Right atrium auricular region (tissue), 2 donors: ENCODE measurements at places on chromosomes 5 and 9. TPM values are rescaled to one million over a fixed set of nuclear protein-coding genes. Genes with fewer than 3 reads are reported as not detected.

GRCh38 chr9:114271556-114272510 lies 51.1 kb upstream of the ORM1 start:
- no peak for DNase-seq

Gene IRX2
- total RNA-seq = not detected

Gene RFX3
- total RNA-seq = 2.7 TPM

DNA sequence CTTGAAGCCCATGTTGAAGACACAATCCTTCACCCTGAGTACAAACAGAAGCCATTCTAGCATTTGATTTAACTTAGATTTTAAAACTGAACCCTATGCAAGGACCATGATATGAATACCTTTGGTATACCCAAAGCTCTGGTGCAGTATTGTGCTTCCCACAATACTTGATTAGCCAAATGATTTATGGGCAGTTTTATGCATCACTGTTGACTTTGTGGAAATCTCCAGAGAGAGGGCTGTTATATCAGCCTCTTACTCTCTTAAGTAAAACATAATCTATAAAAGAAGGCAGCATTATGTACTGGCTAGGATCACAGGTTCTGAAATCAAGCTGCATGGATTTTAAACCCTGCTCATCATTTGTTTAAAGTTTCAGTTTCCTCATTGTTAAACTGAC lies 762.8 kb downstream of the EFNA5 start:
- no peak for DNase-seq

DNA sequence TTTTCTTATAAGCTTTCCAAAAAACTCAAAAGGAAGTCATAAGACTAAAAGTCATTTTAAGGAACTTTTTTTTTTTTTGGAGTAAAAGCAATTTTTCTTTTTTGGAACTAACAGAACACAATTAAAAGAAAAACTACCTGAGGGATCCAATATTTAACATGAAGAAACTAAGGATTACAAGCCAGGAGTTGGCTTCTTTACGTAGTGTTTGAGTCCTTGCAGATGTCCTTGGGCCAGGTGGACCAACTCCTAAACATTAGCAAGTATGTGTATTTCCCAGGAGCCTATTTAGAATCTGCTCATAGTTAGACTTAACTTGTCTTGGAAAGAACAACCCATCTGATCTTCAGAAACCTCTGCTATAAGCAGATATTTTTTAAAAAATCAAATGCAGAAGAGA lies 154.1 kb upstream of the EFNA5 start:
- no peak for DNase-seq

DNA sequence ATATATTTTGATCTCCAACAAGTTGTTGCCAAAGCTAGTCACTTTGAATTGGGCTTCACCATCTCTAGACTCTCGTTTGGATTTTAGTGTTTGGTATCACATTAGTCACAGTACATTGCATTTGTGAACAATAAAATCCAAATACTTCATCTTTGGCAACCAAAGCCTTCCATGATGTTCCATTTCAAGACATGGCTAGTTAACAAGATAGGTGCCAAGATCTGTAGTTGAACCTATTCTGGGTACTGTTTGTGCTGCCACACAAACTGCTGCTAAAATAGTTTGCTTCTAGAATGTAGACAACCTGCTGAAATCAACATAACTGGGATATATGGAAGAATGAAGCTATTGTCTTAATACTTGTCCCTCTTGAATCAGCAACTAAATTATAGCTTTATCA lies 207.5 kb downstream of the LRRC70 start:
- DNase-seq = no peak

Gene NDUFAF2
- total RNA-seq = 28.9 TPM
